ENCODE measurements at places on chromosomes 1 and 21.

DNA sequence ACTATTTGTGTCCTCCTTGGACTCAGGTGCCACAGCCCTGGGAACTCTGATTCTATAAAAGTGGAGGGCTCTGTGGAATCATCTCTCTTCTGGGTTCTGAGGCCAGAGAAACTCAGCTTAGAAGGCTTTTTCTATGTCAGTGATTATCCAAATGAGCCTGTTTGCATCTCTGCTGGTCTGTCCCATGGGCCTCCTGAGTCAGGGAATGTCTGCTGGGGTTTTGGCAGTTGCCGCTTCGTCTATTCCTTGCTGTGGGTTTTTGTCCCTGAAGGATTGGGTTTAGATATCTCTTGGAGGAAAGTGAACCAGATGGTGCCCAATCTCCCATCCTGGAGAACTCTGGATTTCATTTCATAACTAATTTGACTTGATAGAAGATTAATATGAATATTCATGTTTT is 297.6 kb downstream of the HHAT start:
- no peak for DNase-seq

GRCh38 chr1:23074012-23074411 is 54.7 kb downstream of the KDM1A start:
- DNase-seq = no peak

DNA sequence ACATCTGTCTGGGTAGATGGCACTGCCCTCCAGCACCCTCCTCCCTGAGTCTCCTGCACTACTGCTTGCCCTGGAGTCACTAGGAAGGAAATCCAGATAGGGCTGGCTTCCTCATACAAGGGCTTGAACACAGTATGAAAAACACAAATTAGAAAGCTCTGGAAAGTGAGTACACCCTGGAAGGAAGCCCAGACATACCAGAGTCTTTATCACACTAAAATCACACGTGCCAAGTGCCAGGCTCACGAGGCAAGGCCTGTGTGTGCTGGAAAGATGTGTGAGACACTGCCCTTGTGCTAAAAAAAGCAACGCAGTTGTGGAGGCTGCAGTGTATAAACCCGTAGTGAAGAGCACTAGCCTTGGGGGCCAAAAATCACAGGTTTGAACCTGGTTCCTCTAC is 28.3 kb upstream of the S100A7 start:
- DNase-seq = no peak

- no peak for DNase-seq
Measured at GRCh38 chr1:218604217-218604616, 259.1 kb downstream of the TGFB2 start.

DNA sequence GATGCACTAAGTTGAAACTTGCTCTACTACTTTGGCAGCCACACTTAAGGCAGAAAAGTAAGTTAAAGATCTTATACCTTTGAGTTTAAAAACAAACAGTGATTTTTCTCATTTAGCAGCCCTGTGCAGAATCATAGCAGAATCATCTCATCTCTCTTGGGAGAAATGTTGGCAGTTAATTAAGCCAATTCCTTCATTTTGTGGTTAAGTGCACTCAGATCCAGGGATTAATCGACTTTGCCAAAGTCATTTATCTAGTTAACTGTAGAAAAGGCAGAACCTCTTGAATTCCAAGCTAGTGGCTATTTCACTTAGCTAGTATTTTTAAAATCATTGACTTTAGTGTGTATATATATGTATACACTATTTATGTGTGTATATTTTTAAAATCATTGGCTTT is 125.0 kb downstream of the GPR52 start:
- DNase-seq = no peak

- no peak for DNase-seq
Measured at GRCh38 chr1:84427250-84428188, 29.2 kb downstream of the DNASE2B start.

DNA sequence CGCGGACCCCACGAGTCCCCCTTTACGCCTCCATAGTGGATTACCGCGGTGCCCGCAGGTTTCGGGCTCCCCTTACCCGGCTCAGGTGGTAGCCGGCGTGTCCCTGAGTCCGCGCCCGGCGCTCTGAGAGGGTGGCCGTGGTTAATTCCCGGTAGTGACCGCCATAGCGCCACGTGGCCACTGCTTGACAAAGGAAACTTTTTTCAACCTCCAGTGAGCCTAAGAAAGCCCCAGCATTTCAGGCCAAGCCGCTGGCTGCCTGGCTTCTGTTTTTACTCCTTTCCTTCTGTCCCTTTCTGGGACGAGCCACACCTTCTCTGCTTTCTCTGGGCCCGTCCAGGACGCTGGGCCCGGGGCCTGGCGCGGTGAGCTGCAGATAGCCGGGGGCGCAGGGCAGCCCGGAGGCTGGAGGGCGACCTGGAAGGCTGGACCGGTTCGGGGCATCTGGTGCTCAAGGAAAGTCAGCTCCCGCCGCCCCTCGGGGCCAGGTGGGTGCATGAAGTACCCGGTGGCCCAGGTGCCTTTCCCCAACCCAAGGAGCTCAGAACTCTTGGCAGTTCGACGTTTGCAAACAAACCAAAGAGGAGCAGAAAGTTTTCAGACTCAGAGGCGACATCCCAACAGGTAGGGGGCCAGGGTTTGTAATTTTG is 540 bp upstream of the C1orf198 start:
- peak; percentile 58 for DNase-seq

DNA sequence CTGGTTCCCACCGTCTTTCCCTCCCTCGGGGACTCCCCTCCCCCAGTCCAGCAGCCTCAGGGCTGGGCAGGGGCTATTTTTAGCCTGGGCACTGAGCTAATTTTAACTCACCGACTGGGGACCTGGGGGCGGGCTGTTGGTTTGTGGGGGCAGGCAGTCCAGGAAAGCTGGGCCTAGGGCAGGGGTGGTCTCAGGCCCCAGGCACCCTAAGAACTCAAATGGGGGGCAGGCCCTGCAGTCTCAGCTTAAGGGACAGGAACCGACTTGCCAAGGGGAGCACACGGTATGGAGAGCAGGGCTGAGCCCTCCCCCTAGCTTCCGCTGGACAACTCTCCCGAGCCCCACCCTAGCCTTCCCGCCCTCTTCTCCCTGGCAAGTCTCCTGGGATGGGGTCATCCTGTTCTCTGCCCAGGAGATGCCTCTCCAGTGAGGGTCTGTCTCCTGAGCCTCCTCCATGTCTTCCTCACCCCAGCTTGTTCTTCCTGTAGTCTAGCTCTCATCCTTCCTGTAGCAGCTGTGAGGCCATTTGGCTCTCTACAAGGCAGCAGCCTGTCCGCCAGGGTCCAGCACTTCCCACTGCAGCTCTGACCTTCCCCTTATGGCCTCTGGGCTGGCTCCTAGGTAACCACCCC is 10.1 kb downstream of the MEF2D start:
- DNase-seq = no peak

GRCh38 chr21:28674763-28675162 is 317.9 kb downstream of the LTN1 start:
- DNase-seq = no peak

DNA sequence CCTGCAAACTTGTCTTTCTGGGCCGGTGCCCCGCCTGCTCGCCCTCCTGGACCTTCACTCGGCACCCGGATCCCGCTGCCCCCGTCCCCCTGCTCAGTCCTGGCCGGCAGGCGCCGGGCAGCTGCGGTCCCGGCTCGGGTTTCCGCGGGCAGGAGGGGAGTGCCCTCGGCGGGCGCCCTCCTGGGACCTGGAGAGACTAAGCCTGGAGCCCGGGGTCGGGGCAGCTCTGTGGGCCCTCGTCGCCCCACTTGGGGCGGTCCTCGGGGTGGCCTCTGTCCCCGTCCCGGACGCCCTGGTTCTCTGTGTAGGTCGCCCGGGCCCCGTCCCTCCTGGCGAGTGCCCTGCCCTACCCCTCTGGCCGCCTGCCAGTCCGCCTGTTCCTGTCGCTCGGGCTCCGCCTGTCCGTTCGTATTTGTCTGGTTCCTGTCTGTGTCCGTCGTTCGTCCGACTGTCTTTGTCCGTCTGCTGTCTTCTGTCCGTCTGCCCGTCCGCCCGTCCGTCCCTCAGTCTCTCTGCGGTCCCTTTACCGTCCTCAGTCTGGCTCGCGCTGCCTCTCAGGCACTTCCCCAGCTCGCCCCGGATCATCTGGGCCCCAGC is 490 bp downstream of the SERINC2 start:
- peak; percentile 68 for DNase-seq

DNA sequence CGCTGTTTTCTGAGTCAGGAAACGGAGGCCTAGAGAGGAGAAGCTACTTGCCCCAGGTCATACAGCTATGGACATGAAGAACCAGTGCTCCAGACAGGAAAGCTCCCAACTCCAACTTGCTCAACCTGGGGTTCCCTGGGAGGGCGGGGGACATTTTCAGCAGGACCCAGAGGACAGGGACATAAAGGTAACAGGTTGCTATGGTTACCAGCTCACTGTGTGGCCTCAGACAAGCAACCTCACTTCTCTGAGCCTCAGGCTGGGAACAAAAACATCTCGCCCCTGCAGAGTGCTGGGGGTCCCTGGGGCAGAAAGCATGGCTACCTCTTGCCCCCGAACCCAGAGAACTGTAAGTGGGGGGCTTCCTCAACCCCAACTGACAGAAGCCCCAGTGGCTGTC is 16.1 kb downstream of the FBXO2 start:
- DNase-seq = no peak

- DNase-seq = no peak
Measured at GRCh38 chr1:218775501-218776021, 398.1 kb upstream of the LYPLAL1 start.

DNA sequence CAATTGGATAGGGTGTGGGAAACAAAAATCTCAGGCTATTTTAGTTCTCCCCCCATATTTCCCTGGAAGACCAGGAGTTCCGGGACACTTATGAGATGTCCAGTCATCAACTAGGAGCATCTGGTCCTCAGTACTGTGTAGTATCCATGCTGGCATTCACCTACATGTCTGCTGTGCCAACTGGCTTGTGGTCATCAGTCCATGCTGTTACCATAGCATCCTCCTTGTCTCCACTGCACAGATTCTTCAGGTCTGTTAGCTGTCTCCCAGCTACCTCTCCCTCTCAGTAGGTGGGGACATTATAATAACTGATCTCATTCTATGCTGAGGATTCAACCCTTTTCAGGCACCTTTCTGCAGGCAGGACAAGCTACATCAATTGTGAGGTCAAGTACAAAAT is 302.9 kb downstream of the BARHL2 start:
- DNase-seq = no peak

DNA sequence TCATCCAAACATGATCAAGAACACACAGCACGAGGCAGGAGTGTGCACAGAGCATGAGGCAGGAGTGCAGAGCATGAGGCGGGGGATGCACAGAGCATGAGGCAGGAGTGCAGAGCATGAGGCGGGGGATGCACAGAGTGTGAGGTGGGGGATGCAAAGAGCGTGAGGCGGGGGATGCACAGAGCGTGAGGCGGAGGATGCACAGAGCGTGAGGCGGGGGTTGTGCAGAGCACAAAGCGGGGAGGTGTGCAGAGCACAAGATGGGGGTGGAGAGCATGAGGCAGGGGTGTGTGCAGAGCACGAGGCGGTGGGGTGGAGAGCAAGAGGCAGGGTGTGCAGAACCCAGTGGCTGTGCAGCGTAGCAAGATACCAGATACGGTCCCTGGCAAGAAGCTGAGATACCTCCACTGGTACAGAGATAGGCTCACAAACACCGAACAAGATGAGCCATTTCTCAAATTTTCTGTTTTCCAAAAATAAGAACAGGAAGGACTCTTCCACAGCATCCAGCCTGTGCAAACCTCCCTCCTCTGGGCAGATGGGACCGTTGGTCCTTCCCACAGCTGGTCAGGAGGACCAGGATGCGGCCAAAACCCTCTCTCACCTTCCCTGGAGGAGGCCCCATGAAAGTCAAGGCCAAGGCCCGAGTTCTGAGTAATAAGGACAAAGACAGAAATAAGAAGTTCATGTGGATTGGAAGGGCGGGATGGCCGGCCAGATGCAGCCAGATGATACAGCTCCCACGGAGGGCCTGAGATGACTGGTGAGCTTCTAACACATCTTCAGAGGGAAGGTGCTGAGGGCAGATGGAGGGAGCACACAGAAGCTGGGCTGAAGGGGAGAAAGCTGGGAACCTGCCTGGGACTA is 12.0 kb downstream of the SPATC1L start:
- DNase-seq = no peak

- DNase-seq = no peak
Measured at GRCh38 chr1:19377812-19378718, 65.9 kb downstream of the SLC66A1 start.

DNA sequence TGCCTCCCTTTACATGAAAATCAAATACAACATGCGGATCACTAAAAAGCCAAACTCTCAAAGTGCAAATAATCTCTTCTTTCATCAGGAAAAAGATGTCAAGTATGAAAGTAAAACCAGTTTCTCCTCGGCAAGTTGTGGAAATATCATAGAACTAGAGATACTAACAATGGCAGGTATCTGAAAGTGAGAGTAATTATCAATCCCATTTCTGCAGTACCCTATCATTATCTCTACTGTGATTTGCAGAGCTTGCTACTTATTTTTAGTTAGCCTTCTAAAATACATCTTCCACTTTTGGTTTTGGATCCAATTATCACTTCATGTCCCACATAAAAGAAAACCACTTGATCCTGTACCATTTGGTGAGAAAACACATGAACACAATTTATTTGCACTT is 3.0 kb downstream of the TP53BP2 start:
- DNase-seq = no peak
